ENCODE measurements at places on chromosomes 16 and 17. TPM values are rescaled to one million over a fixed set of nuclear protein-coding genes. Genes with fewer than 3 reads are reported as not detected.

Gene ALOX15B
- total RNA-seq: 2.9 TPM

Gene SHBG
- 0.71 TPM for total RNA-seq

Gene TEX19
- total RNA-seq: not detected

Gene USP43
- total RNA-seq: not detected

Measured in mesenteric fat pad (tissue), 1 donor.